ENCODE measurements at places on chromosomes 1 and 21.

GRCh38 chr1:36824390-36824861 is 209.9 kb downstream of the GRIK3 start:
- DNase-seq: no peak

DNA sequence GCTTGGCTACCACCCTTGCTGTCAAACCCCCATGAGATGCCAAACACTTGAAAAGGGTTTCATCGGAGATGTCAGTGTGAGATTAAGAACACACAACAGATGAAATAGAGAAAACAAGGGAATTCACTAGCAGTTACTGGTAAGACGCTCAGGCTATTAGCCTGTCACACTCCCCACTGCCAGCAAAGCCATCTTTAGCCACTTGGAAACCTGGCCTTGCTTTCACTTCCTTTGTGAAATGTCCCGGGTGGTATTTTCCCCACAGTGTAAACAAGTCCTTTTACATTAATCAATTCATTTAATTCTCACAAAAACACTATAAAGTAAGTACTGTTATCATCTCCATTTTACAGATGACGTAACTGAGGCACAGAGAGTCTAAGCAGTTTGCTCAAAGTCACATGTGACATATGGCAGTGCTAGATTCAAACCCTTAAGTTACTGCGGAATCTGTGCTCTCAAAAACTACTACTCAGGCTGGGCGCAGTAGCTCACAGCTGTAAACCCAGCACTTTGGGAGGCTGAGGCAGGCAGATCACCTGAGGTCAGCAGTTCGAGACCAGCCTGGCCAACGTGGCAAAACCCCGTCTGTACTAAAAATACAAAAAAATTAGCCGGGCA is 32.7 kb upstream of the KHDRBS1 start:
- no peak for DNase-seq

DNA sequence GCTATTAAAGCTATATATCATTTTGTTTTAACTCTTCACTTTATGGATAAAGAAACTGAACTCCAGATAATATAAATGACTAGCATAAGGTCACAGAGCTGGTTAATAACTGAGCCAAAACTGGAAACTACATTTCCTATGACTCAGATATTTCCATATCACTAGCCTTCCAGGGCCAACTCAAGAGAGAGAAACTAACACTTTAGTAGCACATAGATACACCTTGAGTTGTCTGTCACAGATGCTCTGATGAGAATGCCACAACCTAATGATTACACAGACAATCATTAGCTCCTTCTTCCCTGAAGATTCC is 40.7 kb downstream of the NME7 start:
- DNase-seq: no peak

DNA sequence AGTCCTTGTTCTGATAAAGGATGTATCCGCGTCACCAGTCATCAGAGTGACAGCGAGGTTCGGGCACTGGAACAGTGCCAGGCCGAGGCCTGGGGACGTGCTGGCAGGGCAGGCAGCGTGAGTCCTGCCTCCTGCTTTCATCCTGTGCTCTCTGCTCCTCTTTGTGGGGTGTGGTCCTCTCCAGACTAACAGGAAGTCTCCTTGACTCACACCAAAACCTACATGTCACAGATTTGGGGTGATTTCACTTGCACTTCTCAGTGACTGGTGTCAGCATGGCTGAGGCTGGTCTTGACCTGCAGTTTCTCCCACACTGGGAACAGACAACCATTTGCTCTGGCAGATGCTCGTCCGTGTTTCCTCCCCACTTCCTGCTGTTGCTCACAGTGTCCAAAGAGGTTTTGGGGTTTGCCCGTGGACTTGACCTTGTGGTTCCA is 8.8 kb upstream of the NLRP3 start:
- peak; percentile 58 for DNase-seq

DNA sequence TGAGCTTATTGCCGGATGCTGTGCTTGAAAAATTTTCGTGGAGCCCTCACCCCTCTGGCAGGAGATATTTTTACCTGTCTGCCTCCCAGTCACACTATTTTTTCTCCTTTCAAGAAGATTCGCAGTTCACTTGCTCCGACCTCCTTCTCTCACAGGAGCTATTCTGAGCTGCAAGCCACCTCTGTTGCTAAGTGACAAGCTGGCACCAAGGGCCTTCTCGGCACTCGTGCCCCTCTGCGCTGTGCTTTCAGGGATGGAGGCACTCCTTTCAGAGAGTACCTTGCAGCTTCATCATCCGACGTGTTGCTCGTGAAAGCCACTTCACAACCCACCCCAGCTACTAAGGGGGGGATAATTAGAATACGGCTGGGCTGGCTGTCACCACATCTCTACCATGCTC is 11.6 kb downstream of the SLC6A17 start:
- no peak for DNase-seq

DNA sequence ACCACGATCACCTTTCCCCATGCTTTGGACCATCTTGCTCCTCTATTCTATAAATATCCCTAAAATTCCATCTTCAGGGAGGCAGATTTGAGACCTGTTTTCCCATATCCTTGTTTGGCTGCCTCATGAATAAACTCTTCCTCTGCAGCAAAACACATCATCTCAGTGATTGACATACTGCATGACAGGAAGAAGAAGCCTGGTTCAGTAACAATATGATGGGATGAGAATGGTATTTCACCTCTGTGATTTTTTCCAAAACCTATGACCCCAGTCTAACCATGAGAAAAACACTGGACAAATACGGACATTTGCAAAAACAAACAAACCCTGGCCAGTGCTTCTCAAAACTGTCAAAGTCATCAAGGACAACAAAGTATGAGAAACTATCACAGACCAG is 53.8 kb upstream of the ZSWIM5 start:
- no peak for DNase-seq

Measured in activated T-helper 1 cell treated with anti-CD3 and anti-CD28 coated beads, Interleukin-2, amount 50 U/mL, for 16 hours (primary cell).